ENCODE measurements at places on chromosomes 6 and 20.

- DNase-seq: no peak
Observed at GRCh38 chr20:57270204-57270984, 4.0 kb upstream of the BMP7 start.

- DNase-seq: no peak
Observed at GRCh38 chr20:43658723-43659419, 8.0 kb upstream of the MYBL2 start.

- no peak for DNase-seq
Observed at GRCh38 chr20:21326700-21327099, 23.6 kb downstream of the XRN2 start.

- no peak for DNase-seq
Observed at GRCh38 chr20:41524980-41525613, 93.1 kb downstream of the CHD6 start.

DNA sequence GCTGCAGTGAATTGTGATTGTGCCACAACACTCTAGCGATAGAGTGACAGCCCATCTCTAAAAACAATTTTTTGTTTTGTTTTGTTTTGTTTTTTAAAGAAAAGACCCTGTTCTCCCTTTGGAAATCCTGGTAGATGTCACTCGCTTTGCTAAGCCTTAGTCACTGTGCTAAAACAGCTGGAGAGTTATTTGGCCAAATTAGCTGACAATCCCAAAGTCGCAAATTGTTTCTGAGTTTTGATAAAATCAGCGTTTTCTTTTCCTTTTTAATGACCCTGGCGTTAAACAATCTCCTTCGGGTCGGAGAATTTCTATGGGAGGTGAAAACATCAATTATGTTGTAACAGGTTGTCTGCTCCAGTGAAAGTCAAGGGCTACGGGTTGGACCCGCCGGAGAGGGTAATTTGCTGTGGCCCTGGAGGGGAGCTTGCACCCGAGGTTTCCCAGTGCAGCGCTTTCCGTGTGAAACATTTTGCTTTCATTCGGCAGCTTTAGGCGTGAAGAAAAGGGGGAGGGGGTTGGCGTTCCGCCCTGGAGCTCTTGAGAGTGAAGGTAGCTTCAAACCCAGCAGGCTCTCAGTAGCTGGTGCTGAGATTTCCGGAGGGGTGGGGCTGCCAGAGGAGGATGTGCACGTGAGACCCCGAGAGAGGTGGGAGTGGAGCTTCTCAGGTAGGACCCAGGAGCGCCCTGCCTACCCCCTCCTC lies 296.6 kb downstream of the PHACTR1 start:
- no peak for DNase-seq

DNA sequence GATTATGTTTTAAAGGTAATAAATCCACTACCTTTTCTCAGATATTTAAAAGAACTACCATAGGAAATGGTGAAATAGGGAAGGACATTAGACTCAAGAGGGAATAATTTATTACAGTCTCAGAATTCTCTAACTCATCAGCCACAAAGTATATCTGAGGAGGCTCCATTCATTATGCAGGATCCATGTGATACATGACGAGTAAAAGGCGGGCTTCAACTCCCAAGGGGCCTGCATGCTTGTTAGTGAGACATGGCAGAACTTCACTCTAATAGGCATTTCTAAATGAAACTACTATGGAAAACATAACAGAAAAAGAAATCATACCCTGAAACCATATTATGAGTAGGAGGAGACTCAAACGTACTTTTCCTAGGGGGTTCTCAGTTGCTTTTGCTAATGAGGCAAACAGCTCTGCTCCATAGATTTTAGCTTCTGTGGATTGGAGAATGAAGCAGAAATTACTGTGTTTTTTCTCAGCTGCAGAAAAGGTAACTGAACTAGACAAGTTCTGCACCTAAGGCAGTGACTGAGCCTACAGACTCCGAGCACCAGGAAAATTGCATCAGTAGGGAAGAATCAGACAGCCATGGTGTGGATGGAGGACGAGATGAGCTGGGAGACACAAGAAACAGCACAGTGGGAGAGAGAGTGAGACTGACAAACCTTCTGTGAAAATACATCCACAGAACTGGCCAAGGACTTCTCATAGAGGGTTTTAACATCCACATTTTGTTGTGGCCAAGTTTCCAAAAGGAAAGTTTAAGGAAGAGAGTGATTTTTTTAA lies 254.6 kb upstream of the PRDM1 start:
- DNase-seq: no peak

- DNase-seq: no peak
Observed at GRCh38 chr6:4041480-4041879, 37.5 kb downstream of the FAM217A start.

GRCh38 chr6:119237177-119237715 lies 112.3 kb downstream of the MAN1A1 start:
- no peak for DNase-seq

- DNase-seq: no peak
Observed at GRCh38 chr6:49806145-49806544, 19.1 kb upstream of the PGK2 start.

DNA sequence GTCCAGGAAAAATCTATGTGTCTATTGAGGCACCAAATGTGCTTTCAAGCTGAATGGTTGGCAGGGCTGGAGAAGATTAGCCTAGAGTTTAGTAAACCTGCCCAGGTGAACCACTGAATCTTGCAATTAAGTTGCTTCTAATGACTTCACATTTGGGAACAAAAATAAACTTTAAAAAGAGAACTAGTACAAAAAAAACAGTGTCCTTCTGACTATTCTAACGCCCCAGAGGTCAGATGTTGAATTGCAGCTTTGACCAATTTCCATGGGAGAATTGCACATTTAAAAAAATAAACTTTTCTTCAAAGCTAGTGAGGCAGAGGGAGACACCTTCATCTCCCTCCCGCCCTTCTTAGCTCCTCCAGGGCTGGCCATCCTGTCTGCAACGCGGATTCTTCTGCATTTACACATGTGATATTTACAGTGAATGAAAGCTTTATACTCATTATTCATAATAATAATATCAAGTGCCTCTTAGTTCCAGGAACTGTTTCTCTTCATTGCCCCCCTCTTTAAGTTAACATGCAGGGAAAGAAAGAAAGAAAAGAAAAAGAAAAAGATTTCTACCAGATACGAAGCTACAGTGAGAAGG lies 270.2 kb downstream of the SMOC2 start:
- DNase-seq: no peak

DNA sequence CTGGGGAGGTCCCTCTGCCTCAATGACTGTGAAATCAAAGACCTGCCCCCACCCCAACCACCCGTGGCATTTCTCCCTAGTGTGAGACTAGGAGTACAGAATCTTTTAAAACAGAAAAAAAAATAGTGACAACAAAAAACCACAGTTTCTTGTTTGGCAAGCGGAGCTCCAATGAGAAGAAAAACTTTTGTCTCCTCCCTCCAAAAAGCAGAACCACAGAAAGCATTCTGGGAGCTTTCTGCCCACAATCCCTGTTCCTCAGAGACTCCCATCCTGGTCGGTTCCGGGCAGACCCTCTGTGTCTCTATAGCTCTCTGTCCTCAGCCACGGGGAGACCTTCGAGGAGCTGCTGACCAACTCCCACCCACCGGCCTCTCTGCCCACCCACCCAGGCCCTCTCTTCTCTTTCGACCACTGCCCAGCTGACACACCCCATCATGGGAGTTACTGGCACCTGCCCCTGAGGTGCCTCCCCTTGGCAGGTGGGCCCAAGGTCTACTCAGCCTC lies 4.9 kb downstream of the PREX1 start:
- no peak for DNase-seq

DNA sequence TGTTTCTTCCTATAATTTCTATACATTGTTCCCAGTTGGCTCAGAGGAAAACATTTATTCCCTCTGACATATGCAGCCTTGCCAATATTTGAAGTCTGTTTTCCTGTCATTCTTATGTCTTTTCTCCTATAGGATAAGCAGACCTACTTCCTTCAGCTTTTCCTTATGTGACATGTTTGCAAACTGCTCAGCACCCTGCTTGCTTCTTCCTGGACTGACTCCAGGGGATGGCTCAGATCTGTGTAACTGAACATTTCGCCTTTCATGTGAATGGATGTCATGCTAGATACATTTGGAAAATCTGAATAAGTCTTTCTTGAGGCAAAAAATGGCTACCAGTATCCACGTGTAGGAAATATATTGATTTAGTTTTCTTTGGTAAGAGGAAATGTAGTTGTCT lies 113.2 kb downstream of the CARMIL1 start:
- DNase-seq: no peak

DNA sequence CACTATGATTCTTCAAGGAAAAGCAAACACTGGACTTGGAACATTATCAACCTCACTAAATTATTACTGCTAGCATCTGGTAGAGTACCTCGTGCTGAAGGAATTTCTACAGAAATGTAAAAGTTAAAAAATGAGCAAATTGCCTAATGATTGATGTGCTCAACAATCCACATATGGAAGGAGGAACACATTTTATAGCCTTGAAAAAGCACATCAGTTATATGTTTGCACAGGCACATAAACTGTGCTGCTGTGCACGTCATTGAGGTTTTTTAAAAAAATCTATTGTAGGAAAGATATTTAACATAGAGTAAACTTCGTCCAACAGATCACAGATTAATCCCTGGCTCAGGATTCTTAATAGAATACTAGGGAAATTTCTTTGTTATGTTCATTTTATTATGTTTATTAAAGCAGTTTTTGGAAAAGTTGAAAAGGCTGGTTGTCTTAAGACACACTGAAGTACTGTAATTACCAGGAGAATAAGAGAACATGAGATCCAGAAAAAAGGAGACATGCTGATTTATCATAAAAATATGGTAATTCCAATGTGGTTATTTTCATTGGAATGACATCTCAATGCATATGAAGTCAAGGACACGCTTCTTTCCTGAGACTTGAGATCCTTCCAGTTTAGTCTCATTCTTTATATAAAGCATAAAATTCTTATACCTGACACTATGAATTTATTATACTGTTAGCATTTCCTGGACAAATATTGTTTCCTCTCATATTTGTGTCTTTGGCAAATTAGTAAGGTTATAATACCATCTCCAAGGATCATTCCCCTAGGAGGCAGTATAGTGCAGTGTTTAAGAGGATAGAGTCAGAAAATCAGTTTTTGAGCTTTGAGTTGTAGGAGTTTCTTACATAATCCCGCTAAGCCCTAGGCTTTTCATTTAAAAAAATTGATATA lies 511.1 kb downstream of the TENT5A start:
- DNase-seq: no peak

- DNase-seq: no peak
Observed at GRCh38 chr6:115485400-115485799, 575.3 kb downstream of the FRK start.

- DNase-seq: no peak
Observed at GRCh38 chr6:143117108-143117507, 56.4 kb downstream of the AIG1 start.

DNA sequence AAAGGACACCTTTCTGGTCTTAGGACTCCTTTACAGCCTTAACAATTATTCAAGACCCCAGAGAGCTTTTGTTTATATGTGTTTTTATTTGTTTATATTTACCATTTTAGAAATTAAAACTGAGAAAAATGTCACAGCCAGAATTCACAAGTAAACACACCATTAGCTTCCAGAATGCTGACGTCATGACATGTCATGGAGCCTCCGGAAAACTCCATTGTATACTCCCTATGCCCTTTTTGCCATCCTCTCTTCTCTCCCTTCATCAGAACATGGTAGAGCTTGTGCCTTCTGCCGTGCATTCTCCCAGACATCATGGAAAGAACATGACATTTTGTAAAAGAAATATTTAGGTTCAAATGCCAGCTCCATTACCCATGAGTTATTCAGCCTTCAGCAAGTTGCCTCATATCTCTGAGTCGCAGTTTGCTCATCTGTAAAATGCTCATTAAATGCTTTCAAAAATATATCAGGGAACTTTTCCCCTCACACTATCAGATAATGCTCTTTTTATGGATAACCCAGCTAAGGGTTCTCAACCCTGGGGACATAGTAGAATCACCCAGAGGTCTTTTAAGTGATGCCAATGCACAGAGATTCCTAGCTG lies 27.8 kb downstream of the TNFAIP3 start:
- DNase-seq: no peak

DNA sequence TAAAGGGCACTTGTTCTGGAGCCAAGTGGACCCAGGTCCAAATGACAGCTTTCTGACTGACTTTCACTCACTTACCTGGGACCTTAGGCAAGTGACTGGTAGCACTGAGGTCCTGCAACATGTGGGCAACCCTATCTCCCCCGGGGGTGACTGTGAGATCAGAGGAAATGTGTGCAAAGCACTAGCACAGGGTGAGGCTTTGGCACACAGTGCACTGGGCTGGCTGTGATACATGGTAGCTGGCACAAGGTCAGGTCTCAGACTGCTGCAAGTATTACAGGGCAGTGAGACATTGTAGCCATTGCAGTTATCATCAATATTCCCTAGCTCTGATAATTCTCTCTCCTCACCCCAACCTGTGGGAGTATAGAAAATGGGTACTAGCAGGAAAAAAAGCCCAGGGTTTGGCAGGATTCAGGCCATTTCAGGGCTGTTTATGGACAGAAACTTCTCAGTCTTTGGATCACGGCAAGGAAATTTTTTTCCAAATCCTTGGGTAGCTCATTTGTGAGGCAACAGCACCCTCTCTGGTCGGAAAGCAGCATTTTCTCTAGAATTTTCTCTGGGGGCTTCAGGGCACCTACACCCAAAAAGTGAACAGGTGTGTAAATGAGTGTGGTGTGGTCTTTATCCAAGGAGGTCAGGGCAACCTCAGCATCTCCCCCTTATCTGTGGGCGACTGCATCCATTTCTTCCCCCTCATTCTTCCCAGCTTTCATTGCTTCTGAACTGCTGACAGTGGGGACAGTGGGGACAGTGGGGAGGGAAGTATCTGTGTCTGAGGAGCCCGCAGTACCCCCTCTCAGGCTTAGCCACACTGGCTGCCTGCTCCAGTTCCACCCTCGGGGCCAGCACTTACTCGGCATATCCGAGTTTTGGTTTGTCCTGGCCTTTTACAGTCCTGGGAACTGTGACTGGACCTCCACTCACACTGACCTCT lies 148.7 kb upstream of the PHACTR3 start:
- no peak for DNase-seq

GRCh38 chr20:41174373-41174772 lies 37.0 kb downstream of the PLCG1 start:
- DNase-seq: no peak

DNA sequence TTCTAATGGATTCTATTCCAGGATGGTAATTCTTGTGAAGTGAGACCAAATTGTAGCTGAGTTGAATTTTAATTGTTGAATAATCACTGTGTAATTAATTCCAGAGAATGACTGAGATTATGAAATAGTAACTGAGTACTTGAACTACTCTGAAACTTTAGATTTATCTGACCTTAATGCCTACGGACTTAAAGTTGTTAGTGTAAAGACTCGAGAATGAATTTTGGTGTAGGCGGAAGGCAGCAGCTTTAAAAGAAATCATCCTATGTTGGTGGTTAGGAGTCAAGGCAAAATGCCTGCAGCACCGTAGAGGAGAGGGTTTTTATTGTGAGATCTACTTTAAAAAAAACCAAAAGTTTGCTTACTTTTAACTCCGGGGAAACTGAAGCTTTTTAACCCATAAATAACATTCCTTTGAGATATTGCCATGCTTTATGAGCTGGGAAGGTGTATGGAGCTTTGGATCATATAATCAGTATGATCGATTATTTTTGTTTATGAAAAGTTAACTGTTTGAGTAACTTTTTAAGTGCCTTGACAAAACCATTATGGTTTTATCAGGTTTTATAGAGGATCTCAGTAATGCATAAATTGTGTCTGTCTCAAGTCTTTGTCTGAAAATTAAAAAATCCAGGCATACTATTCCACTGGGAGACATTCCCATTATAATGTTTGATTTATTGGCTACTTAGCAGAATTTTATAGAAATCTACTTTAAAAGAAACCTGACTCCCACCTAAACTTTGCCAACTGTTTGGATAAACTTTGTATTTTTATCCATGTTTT lies 46.1 kb downstream of the MYO6 start:
- no peak for DNase-seq

All from activated naive CD4-positive, alpha-beta T cell (primary cell).